ENCODE measurements at places on chromosomes 11 and 22. TPM values are rescaled to one million over a fixed set of nuclear protein-coding genes. Genes with fewer than 3 reads are reported as not detected.

Gene MS4A4A
- total RNA-seq: not detected

Gene OR51D1
- not detected for total RNA-seq

Gene CCDC188
- total RNA-seq: not detected

Gene ZNF280B
- total RNA-seq: 3.7 TPM

Gene CNTN5
- not detected for total RNA-seq

Gene OR8D4
- not detected for total RNA-seq

Gene TRIM29
- total RNA-seq: not detected

Gene FXYD2
- 0.51 TPM for total RNA-seq

Gene RIC3
- total RNA-seq: 2.3 TPM

DNA sequence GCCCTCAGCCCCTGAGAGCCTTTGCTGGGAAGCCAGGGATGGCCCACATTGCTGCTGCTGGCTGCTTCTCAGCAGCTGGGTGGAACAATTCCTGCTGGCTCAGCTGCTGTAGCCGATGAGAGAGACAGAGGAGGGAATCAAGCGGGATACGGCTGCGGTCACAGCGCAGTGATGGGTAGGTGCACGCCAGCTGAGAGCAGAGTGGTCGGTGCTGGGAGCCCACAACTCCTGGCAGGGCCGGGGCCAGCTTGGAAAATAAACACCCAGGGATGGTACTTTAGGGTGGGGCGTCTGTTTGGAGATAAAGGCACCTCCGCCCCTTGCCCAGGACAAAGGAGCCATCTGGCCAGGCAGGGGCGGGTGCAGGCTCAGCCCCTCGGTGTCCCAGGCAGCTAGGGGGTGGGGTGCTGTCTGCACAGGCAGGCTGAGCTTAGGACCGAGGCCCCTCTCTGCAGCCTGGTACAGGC, 480.5 kb downstream of the MIAT start:
- no peak for DNase-seq

DNA sequence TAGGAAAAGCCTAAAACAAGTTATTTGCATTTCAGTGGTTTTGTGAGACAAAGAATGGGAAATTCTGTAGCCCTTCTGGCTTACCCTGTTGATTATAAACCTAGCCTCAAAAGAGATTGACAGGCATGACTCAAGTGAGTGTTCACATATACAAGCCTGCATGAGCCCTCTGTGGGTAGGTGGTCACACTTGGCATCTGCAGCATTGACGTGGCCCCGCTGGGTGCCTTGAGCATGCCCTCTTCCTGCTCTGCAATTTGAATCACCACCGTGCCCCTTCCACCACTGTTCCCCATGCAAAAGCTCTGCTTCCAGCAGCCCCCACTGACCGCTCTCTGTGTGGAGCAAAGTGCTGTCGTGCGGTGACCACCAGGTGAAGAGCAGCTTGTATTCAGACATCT, 21.0 kb upstream of the ADSL start:
- DNase-seq: no peak

- no peak for DNase-seq
These were observed at the start of gene CARNS1 for GRCh38 chr11:67415501-67416304. CARNS1 (plus strand) TSS chr11:67415678; CDS start chr11:67416200, 522 bp downstream.

- no peak for DNase-seq
These were observed 6.1 kb downstream of the UCP3 start for GRCh38 chr11:74002832-74003231.

DNA sequence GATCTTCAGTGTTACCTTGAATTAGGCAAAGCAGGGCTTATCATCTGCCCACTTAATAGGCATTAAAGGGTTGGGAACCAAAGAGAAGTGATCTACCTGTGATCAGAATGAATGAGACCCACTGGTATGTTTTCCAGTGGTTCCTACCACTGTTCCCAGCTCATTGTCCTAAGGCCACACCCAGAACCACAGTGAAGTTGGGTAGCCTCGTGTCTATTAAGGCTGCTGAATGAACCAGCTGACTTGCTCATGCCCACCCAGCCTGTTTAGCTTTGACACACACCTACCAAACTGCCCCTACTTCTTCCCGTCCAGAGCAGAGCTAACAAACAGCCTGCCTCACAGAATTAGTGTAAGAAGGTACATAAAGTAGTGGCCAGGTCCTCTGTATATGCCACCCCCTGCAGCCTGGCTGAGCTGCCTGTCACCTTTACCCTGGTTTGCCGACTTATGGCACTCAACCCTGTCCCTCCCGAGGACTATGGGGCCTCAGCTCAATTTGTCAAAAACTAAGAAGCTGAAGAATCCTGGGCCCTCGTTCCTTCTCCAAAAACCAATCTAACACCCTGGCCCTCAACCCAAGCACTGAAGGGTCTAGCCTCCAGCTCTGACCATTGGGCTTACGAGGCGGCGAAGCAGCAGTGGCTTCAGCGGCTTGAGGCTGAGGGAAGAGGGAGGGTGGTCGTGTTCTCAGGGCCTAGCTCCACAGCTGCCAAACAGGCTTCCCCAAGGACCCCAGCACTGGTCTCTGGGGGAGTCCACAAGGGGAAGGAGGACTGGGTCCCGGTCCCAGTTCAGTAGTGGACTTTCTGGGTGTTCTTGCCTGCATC, 9.8 kb downstream of the UCP2 start:
- DNase-seq: no peak

GRCh38 chr22:46484156-46484860, 53.1 kb downstream of the CELSR1 start:
- DNase-seq: no peak

DNA sequence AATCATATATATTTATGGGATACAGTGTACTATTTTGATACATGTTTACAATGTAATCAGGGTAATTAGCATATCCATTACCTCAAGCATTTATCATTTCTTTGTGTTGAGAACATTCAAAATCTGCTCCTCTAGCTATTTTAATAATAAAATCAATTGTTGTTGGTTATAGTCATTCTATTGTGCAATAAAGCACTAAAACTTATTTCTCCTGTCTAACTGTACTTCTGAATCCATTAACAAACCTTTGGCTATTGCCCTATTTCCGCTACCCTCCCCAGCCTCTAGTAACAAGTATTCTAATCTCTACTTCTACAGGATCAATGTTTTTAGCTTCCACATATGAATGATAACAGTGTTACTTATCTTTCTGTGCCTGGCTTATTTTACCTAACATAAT, 15.3 kb upstream of the USP2 start:
- DNase-seq: no peak

DNA sequence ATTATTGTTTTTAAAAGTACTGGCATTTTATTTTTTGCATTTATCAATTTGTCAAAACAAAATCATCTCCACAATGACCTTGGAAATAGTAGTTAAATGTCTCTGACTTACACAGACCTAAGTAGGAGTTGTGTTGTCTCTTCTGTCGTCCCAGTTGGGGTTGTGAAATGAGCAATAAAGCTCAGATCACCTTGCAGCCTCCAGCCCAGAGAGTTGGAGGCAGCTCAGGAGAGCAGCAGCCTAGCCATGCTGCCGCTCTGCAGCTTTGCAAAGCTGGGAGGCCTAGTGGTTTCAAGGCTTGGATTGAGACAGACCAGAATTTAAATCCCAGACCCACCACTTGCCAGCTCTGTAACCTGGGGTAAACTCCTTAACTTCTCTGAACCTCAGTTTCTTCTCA, 65.2 kb upstream of the CRYBB3 start:
- DNase-seq: no peak

DNA sequence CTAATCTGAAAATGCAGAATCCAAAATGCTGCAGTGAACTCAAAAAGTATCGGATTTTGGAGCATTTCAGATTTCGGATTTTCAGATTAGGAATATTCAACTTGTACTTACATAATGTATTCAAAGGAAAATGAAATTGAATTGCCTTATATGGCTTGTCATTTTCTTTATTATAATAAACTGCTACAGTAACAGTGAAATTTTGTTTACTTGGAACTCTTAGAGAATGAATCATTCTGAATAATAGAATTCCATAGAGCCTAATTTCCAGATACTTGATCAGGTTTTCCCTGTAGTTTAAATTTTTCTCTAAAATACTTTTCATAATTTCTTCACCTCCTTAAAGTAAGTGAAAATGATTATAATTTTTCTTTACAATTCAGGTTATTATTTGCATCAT, 17.3 kb downstream of the TTC17 start:
- no peak for DNase-seq

DNA sequence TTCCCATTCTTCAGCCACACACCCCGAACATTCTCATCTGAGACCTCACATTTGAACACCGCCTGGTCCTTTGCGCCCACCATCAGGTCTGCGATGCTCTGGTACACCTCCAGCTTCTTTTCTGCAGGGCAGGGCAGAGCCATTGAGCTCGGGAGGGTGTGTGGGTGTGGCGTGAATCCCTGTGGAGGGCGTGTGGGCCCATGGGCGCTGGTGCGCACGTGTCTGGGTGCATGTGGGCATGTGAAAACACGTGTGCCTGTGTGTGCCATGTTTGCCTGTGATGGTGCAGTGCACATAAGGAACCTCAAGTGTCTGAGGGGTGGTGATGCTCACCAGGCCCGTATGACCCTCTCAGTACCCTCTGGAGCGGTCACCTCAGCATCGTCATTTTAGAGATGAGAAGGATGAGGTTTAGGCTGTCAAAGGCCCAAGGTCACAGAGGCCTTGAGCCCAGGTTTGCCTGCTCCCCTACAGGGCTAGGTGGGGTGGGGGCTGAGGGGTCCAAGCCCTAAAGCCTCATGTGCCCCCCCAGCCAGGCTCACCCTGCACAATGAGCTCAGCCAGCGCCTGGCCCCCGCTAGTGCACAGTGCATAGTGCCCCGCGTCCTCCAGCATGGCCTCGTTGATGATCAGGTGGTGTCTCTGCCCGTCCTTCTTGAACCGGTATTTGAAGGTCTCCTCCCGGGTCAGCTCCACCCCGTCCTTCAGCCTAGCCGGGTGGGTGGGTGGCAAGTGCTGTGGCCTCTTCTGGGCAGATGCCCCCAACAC, 10.3 kb downstream of the MYBPC3 start:
- no peak for DNase-seq

- DNase-seq: no peak
These were observed 123.0 kb downstream of the SGSM3 start for GRCh38 chr22:40493441-40493840.

GRCh38 chr11:64969209-64969608, 2.7 kb downstream of the MAJIN start:
- no peak for DNase-seq

DNA sequence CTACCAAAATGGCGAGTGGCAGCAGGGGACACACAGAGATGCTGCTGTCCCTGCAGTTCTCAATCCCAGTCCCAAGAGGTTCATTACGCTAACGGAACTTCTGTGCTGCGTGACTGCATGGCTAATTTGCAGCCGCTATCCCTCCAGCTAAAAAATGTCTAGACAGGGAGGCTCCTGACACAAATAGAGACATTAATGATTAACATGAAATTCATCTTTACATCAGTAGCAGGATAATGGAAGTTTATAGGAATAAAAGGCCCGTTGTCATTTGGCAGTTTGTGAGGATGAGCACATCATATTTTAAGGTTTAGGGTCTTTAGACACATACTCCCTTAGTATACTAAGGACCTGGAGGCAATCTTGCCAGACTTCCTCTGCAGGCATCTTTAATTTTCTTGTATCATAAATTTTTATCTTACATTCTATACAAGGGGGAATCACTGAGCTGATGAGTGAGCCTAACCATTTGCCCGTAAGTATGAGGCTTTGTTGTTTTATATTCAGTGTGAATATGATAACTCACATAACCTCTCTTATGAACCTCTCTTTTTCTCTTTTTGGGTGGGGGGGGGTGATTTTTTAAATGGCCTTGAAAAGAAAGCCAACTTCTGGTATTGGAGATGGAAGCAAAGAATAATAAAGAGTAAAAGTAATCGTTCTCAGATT, 99.8 kb upstream of the OR9G4 start:
- no peak for DNase-seq

DNA sequence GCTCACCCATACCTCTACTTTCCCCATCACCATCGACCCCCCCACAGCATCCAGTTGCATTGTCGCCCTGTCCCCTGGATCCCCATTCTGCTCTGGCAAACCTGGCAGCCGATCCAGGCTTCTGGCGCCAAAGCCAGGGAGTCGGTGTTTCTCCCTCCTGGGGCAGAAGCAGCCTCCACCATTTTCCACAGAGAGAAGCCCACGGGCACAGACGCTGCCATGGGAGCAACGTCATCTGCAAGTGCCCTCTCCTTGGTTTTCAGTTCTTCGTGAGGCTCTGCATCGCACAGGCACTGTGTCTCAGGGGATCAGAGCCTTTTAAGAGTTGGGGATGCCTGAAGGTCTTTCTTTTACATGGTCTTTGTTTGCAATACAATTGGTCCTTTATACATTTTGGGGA, 2.3 kb downstream of the YPEL4 start:
- no peak for DNase-seq

GRCh38 chr11:44221992-44222391, 87.9 kb downstream of the ALX4 start:
- DNase-seq: no peak

DNA sequence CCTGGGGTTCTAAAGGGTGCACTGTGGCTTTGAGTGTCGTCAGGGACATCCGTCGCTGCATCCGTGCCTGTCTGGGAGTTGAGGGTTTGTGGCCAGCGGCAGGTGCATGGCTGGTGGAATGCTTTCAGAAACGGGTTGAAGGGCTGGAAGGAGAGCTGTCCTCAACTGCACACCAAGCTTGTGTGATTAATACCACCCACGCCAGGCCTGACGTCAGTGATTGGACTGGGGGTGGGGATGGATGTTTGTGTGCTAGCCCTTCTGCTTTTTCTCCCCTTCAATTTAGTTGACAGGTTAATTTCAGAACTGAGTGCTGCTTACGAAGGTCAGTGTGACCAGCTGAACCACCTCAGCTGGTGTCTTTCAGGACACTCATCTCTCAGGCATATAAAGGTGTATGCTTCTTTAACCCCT, 3.2 kb upstream of the GAB2 start:
- DNase-seq: peak; percentile 41

DNA sequence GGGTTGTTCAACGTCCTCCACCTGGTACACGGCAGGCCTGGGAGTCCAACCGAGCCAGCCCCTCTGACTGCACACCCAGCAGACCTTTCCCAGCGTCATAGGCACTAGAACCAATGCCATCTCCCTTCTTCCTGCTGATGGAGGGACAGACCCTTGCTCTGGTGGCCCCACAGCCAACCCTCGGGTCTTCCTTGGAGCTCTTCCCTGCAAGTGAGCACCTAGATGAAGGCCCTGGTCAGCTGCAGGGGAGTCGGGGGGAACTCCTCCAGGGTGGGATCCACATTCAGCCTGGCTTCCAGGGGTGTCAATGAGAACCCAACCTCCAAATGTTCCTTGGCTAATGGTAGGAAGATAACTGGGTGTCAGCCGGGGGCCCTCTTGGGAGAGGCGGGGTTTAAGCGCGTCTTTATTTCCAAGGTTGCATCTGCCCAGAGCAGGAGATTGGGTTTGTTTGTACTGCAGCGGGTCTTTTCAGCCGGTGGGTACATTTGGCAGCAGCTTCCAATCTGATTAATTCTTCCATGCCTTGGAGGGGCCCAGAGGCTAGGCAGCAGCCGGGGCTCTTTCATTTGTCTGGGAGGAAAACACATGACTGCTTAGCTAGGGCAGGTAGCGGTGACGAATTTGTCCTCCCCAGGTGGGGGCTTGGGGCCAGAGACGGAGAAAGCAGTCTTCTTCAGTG, 56.0 kb upstream of the SHISAL1 start:
- no peak for DNase-seq
